ENCODE measurements at places on chromosomes 1 and 21.

DNA sequence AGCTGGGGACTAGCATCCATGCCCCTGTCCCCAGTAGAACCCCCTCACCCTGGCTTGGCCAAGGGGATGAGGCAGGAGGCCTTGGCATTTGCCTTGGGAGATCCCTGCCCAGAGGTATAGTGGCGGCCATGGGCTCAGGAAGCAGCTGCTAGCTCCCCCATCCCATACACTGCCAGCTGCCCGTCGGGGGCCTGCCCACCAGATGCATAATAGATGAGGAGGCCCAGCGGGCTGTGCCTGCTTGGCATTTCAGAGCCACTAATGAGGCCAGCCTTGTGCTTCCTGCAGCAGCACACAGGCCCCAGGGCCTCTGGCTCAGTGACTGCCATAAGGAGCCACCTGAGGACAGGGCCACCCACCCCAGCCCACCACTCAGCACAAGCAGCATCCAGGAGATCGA, 23.6 kb downstream of the RAP1GAP start:
- no peak for DNase-seq

GRCh38 chr1:211066781-211067384, 67.1 kb downstream of the KCNH1 start:
- DNase-seq = no peak

DNA sequence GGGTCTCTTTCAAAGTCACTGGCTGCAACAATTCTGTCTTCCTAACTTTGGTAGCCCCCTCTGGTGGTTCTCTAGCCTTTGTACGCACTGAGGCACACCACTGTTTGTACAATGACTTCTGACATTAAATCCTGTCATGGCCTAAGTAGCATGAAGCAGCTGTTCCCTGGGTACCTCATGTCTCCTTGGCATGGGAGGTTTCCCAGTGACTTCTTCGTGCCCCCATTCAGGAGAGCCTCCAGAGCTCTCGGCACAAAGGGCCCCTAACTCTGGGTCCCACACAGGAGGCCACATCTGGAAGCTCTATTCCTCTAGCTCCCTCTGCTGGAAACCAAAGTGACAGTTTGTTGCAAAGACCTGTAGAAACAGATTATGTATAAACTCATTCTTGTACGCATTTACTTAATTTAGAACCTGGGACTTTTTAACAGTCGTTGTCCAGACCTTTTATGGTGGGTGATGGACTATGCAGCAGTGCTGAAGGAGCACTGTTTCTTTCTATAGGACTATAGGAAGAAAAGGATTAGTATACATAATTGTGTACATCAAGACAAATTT, 13.4 kb downstream of the SWT1 start:
- DNase-seq = no peak

DNA sequence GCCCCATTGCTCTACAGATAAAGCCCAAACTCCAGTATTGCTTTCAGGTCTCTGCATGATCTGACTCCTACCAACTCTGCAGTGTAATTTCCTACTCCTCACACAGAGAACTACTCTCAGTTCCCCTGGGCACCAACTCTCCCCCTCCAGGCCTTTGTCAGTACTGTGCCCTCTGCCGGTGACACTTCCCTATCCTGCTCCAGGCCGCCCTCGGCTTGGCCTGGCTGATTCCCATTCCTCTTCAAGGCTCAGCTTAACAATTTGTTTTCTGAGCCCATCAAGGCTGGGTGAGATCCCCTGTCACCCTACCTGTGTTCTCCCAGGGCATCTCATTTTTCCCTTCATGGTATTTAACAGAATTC, 2.6 kb downstream of the SLAMF8 start:
- no peak for DNase-seq

DNA sequence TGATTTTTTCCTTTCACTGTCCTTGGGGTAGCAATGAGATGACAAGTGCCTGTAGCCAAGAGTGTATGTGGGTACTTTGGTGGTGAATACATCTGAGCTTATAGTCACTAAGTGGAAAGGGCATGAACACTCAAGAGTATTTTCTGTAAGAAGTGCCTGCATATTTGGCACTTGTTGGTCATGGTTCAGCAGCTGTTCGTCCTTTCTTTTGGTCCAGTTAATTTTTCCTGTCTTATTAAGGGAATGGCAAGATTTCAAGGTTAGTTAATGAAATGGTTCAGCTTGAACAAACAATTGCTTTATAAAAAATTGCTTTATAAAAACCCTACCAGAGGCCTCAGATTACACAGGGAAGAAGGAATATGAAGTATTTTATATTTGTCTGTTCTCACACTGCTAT, 48.6 kb upstream of the GPR52 start:
- DNase-seq = no peak

- DNase-seq = no peak
These were observed 76.3 kb downstream of the UCK2 start for GRCh38 chr1:165903672-165904071.

GRCh38 chr1:205255941-205256780, 28.4 kb downstream of the TMCC2 start:
- DNase-seq = no peak

GRCh38 chr21:41362605-41363369, 960 bp downstream of the MX2 start:
- DNase-seq = no peak

- no peak for DNase-seq
These were observed 7.2 kb downstream of the FBXO6 start for GRCh38 chr1:11671205-11671543.

GRCh38 chr1:114299331-114299975, 145.8 kb upstream of the SYT6 start:
- DNase-seq = no peak

DNA sequence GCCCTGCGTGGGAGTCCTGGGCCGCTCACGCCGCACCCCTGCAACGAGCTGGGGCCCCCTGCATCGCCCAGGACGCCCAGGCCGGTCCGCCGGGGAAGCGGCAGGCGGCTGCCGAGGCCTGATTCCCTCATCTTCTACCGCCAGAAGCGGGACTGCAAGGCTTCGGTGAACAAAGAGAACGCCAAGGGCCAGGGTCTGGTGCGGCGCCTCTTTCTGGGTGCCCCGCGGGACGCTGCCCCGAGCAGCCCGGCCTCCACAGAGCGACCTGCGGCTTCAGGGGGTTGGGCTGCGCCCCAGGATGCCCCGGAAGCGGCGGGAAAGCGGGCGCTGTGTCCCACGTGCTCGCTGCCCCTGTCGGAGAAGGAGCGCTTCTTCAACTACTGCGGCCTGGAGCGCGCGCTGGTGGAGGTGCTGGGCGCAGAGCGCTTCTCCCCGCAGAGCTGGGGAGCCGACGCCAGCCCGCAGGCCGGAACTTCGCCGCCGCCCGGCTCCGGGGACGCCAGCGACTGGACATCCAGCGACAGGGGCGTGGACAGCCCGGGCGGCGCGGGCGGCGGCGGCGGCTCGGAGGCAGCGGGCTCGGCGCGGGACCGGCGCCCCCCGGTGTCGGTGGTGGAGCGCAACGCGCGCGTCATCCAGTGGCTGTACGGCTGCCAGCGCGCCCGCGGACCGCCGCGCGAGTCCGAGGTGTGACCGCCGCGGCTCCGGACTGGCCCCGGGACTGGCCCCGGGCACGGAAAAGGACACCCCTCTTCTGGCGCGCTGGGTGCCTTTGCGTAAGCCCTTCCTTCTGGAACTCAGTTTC, 2.7 kb downstream of the FAM110D start:
- no peak for DNase-seq

DNA sequence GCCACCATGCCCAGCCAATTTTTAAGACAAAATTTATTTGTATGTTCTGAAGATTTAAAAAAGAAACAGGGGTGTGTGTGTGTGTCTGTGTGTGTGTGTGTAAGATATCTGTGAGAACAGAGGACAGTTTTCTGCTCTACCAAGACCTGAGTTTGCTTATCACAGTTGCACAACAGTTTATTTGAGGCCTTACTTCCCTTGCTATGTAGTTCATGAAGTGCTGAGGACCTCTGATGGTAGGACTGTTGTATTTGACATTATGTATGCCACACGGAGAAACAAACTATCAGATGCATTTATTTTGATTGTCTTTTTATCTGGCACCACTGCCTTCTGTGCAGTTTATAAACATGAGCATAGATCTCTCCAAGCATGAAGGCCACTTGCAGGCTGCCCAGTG, 355.2 kb downstream of the PBX1 start:
- DNase-seq = no peak

DNA sequence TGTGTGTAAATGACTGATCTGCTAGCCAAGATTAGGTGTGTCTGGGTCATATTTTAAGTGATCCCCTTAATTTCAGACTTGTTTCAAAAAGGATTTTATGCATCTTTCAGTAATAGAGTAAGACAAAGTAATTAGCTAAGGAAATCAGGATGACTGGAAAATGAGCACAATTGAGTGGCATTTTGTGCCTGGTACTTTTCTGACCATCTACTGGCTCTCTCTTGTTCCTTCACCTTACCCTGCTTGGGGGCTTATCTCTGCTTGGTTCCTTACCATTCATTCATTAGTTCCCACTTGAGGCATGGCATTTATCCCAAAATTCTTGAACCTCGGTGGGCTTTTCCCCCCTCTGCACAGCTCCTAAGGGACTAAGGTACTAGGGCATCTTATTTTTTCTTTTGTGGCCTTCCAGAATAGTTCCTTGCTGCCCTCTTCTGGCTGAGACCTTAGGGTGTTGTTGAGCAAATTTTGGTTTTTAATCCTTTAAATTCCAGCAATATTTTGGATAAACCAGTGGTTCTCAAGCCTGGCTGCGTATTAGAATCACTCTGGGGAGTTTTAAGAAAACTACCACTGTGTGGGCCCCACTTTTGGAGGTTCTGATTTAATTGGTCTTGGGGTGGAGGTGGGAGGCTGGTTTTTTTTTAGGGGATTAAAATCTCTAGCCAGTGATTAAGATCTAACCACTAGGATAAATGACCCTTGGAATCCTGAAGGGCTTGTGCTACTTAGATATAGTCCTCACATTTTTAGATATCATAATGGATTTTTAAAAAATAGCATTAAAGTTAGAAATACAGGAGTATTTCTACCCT, 50.8 kb downstream of the HS2ST1 start:
- DNase-seq = peak; percentile 5

- DNase-seq = peak; percentile 36
These were observed 587 bp downstream of the SCNM1 start for GRCh38 chr1:151166505-151166956.

DNA sequence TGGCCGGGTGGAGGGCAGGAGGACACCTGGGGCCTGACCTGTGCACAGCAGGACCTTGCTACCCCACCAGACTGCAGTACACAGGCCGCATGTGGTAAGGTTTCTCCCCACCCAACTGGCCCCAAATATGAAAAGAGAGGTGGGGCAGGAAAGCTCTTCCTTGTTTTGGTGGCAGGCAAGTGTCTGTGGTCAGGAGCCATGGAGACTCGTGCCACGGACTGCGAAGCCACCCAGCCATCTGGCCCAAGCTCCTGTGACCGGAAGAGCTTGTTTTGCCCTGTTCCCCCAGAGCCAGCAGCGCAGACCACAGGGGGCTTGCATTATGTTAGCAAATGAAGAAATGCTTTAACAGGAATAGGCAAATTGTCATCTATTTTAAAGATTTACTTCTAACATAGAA, 54.9 kb downstream of the OLIG1 start:
- no peak for DNase-seq

DNA sequence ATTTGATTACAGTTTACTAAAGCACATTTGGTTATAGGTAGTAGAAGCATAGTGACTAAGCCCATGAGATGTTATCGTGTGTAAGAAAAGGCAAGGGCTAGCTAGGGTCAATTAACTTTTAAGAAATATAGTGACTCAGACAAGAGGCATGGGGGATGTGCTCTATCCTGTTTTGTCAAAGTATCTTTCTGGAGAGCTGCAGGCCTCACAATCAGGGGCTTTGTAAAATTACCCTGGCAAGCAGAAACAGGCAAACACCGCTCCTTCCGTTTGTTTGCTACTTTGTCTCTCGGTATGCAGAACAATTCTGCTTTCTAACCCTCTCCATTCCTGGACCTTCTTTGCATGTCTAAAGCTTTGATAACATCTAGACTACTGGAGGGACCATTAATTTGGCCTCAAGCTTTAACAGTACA, 26.1 kb upstream of the ZNF697 start:
- DNase-seq = no peak

GRCh38 chr1:30777060-30777903, 19.7 kb upstream of the LAPTM5 start:
- DNase-seq = no peak

GRCh38 chr1:3717041-3717714, 35.1 kb upstream of the CCDC27 start:
- no peak for DNase-seq
